ENCODE measurements at places on chromosomes 7 and 10. TPM values are rescaled to one million over a fixed set of nuclear protein-coding genes. Genes with fewer than 3 reads are reported as not detected.

NPC1L1 gene
- total RNA-seq, result not detected

SND1 gene
- total RNA-seq, result 290 TPM

ANK3 gene
- total RNA-seq, result 48.9 TPM

KLF14 gene
- total RNA-seq, result not detected

SYT15 gene
- total RNA-seq, result 1.5 TPM

PRF1 gene
- not detected for total RNA-seq

EGR2 gene
- total RNA-seq, result 2.1 TPM

GPR141 gene
- 0.45 TPM for total RNA-seq

DPYSL4 gene
- total RNA-seq, result 15.2 TPM

DNA sequence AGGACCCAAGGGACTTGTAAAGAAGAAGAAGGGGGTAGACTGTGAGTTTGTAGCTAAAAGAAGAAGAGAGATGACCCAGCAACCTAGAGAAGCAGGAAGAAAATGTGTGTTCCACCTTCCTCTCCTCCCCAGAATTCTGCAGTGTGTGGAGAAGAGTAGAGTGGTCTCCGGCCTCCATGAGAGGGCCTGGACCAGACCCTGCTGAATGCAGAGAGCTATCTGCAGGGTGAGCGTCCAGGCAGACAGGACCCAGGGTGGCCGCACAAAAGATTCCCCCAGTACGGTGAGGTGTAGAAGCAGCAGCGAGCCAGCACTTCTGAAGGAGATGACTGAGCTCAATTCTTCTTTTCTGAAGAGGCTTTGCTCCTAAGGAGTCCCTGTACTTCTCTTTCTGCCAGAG is 239.7 kb upstream of the ANKRD30A start:
- DNase-seq, result no peak
- no peaks in the 10 kb centered on the region for H3K36me3 ChIP-seq
- no peak overlapping the region for H3K27ac ChIP-seq
- no peaks in the 10 kb centered on the region for H3K27me3 ChIP-seq

DNA sequence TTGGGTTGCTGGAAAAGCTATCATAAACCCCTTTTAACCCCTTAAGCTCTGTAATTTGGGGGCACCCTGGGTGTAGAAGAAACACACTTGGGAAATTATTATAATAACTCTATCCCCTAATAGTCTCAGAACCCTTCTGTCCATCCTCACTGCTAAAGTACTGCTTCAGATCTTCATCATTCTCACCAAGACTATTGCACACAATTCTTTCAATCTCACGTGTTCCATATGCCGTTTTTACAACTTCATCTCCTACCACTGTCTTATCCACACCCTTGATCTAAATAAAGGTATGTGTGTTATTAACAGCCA is 15.8 kb downstream of the ANKRD22 start:
- no peak overlapping the region for H3K4me3 ChIP-seq
- H3K27me3 ChIP-seq, result no peaks in the 10 kb centered on the region
- no peak overlapping the region for H3K27ac ChIP-seq

DNA sequence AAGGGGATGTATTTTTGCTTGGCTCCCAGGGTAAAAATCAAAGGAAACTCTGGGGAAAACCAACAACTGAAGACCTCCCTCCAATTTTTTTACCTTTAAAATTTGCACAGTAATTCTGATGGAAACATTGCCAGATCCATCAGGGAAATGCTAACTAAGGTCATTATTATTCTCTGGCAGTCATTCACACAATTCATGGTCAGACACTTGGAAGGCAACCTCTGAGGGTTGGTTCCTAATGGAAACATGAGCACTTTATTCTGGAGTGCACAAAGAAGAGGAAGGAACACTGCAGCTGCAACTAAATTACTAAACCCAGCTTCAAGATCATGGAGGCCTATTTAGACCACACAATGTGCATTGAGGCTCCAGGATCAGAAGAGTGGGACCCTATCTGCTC is 34.2 kb downstream of the SRI start:
- H3K27ac ChIP-seq, result no peak overlapping the region
- no peaks in the 10 kb centered on the region for H3K27me3 ChIP-seq
- H3K4me3 ChIP-seq, result no peak overlapping the region
- H3K4me1 ChIP-seq, result no peaks in the 10 kb centered on the region
- no peak for DNase-seq
- H3K36me3 ChIP-seq, result no peaks in the 10 kb centered on the region

- no peaks in the 10 kb centered on the region for H3K27me3 ChIP-seq
- no peak for DNase-seq
- no peaks in the 10 kb centered on the region for H3K36me3 ChIP-seq
- H3K4me1 ChIP-seq, result peaks cover 6% of the 10 kb centered on the region
Measured at GRCh38 chr7:117110480-117111315, 157.4 kb downstream of the ST7 start.

DNA sequence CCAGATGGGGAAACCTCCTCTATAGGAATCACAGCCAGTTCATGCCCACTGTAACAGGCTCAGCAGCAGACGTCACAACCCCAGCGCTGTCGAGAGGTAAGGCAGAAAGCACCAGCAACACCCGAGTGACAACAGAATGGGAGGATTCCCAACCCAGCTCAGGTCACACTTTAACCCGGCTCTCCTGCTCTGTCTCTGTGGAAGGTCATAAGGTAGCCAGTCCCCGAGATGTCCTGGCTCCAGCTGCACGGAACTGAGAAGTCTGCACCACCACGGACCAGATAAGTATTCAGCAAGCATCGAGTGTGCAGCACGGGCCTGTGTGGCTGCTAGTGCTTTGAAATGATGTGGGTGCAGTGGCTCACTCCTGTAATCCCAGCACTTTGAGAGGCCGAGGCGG is 236.7 kb upstream of the TCERG1L start:
- no peaks in the 10 kb centered on the region for H3K27me3 ChIP-seq
- DNase-seq, result no peak
- H3K27ac ChIP-seq, result no peak overlapping the region
- H3K4me3 ChIP-seq, result no peak overlapping the region
- H3K4me1 ChIP-seq, result no peaks in the 10 kb centered on the region

GRCh38 chr10:8095959-8096358 is 41.5 kb downstream of the GATA3 start:
- H3K4me3 ChIP-seq, result no peak overlapping the region
- H3K27me3 ChIP-seq, result no peaks in the 10 kb centered on the region
- H3K36me3 ChIP-seq, result no peaks in the 10 kb centered on the region
- H3K4me1 ChIP-seq, result no peaks in the 10 kb centered on the region

DNA sequence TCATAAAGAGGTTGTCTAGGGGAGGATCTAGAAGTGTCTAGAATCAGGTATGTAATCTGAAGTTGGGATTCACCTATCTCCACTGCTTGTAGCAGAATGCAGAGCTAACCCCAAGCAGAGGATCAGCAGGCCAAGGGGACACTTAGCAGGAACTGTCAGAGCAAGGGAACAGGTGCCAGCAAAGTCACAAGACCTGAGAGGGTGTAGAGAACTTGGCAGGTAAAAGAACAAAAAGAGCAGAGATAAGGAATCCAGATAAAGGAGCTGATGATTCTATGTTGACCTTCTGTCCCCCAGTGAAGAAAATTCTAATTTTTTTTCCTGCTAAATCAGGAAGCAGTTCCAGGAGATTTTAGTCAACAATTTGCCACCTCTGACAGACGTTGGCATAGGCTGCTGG is 91.4 kb upstream of the CCDC71L start:
- no peaks in the 10 kb centered on the region for H3K4me1 ChIP-seq
- H3K27me3 ChIP-seq, result no peaks in the 10 kb centered on the region
- H3K4me3 ChIP-seq, result no peak overlapping the region
- H3K27ac ChIP-seq, result no peak overlapping the region
- no peaks in the 10 kb centered on the region for H3K36me3 ChIP-seq

DNA sequence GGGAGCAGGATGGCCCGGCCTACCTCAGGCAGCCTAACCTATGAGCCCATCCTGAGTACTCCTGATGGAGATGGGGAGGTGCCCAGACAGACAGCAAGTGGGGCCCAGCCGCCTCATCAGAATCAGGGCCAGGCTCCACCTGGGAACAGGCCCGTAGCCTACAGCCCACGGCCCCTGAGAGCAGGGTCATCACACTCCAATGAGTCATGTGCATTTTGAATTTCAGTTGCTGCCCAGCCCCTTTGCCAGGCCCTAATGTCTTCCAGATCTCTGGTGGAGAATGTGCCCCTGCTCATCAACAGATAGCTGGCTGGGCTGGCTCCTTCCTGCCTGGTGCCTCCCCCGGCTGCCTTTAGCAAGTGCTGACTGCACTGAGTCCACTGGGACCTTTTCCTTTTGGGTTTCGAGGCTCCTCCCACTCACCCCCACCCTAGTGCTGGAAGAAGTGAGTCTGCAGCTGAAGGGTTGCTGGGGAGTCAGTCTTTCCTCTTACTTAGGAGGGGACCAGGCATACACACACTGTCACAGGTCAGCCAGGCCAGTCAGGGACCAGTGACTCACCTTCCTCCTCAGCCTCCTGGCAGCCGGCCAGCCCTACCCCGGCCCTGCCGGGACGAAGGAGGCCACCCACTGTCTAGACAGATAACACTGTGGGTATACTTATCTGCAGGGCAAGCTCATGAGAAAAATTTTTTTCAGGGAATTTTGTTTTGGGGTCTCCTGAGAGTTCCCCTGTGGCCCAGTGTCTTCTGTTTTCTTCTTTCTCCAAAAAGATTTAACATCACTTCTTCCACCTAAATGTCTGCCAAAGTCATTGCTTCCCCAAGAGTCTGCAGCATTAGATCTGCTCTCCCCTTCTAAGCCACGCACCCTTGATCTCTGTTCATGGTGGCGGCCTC is 9.1 kb upstream of the ASIC3 start:
- H3K36me3 ChIP-seq, result peaks cover 2% of the 10 kb centered on the region
- no peak overlapping the region for H3K4me3 ChIP-seq
- H3K27ac ChIP-seq, result no peak overlapping the region
- H3K27me3 ChIP-seq, result no peaks in the 10 kb centered on the region
- no peaks in the 10 kb centered on the region for H3K4me1 ChIP-seq

All from H1 (cell line).